AG08396 (cell line): ENCODE measurements at places on chromosomes 11 and 22.

DNA sequence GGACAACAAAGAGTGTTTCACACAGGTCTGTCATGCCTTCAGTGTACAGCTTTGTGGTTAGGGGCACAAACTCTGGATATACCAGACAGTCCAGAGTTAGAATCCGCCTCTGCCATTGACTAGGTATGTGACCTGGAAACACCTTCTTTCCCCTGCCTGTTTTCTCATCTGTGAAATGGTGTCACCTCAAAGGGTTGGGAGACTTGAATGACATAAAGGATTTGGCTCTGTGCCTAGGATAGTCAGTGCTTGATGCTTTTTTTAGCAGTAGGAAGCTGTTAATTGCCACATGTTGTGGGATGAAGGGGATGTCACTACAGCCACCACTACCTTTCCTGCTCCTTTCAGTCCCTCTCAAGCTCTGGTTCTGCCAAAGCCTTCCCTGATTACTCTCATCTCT is 17.4 kb upstream of the LRRC55 start:
- DNase-seq = no peak

GRCh38 chr11:93238956-93239355 is 41.2 kb upstream of the SLC36A4 start:
- DNase-seq = no peak

GRCh38 chr11:27551127-27551526 is 44.6 kb upstream of the LIN7C start:
- no peak for DNase-seq

GRCh38 chr11:88552379-88553062 is 215.0 kb upstream of the CTSC start:
- peak; percentile 15 for DNase-seq

DNA sequence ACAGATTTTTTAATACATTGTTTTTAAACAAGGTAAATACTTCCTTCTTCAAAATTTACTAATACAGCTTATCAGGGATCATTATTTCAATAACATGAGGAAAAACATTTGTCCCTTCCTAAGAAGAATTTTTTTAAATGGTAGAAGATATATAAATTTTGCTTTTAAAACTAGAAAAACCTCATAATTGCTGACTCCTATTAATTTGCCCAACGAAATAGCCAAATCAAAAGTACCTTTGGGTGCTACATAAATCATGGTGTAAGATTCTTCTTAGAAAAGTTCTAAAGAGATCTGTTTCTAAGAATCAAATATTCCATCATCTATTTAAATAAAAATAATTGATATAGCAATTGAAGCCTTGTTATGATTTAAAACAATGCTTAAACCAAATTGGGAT is 54.9 kb downstream of the CEP57 start:
- no peak for DNase-seq

DNA sequence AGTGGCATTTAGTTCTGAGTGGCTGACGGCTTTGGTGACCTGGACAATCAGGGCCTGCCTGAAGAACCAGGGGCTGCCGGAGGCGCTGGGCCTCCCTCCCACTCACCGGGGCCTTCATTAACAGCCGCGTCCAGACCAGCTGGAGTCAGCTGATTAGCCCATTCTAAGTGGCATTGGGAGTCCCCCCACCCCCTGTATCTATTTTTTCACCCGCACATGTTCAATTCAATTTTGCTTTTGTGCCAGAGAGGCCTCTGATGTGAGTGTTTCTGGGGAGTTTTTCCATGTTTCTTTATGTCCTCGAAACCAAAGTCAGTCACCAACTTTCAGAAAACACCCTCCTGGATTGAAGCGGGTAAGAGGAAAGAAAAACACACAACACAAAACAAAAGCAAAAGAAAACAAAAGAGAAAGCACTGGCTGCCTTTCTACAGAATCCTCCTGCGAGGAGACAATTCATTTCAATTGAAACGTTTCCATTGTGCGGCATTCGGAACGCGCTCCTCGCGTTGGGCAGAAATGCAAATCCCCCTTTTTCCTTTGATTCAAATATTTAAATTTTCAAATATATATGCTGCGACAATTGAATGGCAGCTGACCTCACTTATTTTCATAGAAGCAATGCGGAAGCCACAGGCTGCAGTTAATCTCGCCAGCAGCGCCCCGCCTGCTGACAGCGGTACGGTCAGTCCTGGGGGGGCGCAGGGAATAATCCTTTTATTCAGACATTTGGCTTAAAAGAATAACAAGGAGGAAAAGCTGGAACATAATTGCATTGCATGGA is 17.7 kb downstream of the CDKN1C start:
- no peak for DNase-seq

DNA sequence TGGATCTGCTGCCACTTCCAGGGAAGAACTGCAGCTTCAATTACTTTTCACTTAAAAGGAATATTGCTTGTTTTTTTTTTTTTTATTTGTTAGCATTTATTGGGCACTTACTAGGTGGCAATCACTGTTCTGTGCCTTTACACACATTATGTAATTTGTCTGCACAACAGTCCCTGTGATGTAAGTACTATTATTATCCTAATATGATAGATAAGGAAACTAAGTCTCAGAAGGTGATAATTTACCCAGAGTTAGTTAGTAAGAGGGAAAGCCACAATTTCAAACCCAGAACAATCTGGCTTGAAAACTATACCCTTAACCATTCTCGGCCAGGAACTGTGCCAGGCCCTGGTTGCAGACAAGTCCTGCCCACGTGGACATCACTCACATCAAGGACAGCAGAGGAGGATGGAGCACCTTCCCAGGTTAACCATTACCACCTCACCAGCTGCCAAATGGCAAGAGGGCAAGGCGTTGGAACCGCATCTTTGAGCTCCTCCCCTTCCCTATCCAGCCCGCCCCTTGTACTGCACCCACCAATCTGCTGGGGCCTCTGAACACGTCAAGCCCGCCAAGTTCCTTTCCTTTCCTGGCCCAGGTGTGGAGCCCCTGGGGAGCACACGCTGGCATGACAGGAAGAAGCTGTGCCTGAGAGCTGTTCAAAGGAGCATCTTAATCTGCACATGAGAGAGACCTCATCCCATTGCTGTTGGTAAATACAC is 78.4 kb downstream of the NAV2 start:
- no peak for DNase-seq

DNA sequence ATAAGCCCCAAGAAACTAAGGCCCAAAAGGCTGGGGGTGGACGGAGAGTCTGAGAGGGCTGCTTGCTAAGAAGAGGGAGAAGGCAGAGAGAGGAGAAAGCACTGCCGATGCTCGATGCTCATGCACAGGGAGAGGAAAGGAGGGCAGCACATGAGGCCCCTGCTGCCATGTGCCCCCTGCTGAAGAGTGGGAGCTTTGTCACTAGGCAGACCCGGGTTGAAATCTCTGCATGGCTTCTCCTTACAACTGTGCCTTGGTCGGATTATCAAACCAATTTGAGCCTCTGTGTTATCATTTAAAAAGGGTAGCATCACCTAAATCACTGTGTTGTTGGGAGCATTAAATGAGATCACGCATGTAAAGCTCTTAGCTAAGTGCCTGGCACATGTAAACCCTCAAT is 330.5 kb downstream of the NXPE2 start:
- no peak for DNase-seq

GRCh38 chr11:28547321-28547741 is 439.1 kb downstream of the METTL15 start:
- DNase-seq = no peak
